ENCODE measurements at places on chromosomes 5 and 9.

DNA sequence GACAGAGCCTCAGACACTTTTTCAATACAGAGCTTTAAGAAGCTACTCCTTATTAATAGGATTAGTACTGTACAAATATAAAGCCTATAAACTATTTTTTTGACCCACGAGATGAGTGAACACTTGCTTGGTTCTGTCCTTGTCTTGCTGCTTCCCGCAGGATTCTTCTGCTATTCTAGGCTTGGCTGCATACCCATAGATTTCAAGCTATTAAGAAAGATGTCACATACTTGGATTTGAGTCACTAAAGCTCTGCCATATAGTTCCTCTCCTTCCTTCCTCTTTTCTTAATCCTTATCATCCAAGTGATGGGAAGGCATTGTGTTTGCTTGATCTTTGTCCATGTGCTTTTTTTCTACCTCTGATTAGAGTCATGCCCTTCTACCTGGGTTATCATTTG is 361.2 kb upstream of the TRPC7 start:
- DNase-seq = no peak

GRCh38 chr5:135609981-135610380 is 31.2 kb upstream of the CXCL14 start:
- no peak for DNase-seq

- DNase-seq = no peak
Observed at GRCh38 chr9:134547161-134548100, 94.2 kb upstream of the COL5A1 start.

GRCh38 chr9:68912561-68912960 is 101.4 kb downstream of the PRKACG start:
- DNase-seq = no peak

- DNase-seq = no peak
Observed at GRCh38 chr5:57754616-57755015, 272.0 kb upstream of the ACTBL2 start.

- DNase-seq = no peak
Observed at GRCh38 chr9:126516561-126516935, 97.2 kb upstream of the LMX1B start.

DNA sequence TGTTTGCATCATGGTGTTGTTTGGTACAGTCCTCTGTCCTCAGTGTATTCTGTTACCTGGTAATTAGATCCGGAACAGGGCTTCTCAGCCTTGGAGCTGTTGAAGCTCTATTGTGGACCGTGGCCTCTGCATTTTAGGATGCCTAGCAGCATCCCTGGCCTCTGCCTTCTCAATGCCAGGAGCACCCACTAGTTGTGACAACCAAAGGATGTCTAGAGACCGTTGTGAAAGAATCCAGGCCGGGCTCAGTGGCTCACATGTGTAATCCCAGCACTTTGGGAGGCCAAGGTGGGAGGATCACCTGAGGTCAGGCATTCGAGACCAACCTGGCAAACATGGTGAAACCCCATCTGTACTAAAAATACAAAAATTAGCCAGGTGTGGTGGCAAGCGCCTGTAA is 159.6 kb downstream of the CACNA1B start:
- DNase-seq = no peak

DNA sequence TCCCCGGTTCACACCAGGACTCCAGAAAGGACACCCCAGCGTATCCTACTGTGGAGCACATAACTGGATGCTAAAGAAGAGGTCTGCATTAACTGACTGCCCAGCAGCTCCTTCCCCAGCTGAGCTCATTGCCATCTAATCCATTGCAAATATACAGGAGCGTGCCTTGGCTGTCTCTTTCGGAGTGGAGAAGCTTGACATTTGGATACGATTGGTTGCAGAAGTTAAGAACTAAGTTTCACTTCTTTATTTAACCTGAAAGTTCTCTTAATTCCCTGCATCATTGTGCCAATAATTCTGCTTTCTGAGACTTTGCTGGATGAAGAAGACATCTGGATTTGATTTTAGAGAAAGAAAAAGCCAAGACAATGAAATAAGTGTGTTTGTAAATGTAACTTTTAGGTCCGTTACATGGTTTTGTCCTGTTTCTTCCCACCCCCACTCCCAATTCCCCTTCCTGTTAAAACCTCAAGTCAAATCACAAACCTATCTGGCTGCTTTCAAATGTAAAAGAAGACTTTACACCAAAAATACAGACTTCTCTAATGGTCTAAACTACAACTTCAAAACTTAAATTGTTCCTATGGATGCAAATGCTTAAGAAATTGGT is 33.9 kb downstream of the TAS2R1 start:
- no peak for DNase-seq

DNA sequence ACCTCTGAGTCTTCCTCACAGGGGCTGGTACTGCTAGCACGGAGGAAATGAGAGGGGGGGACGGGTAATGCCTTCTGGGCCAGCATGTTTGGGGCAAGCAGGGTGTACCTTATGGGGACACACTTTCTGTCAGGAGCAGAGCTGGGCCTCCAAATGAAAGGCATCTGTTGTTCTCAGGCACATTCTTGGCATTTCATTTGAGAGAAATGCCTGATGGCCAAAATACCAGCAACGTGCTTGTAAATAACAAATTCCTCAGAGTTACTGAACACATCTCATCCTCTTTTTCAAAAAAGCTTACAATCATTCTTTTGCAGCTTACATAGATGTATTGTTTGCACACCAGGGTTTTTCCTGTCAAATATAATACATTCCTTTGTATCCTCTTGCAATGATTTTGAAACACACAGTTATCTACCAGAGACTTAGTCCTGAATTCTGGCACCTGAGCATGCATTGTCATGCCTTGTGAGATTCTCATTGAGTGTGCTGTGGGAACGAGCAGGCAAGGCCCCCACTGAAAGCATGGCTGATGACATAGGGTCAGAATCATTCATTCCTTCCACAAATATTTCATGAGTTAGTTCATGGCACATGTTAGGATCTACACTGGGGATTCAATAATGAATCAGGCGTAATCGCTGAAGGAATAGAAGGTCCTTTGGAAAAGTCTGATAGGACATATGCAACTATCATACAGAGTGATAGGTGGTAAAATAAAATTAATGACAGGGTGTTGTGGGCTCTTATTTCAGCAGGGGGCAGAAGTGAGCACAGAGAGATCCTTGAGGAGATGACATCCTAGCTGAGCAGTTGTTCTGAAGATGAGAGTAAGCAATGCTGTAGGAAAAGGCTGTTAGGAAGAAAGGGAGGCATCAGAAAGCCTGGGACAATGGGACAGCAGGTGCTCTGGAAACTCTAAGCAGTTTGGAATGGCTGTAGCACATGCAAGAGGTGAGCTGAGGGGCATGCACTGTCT is 260.9 kb upstream of the TUT7 start:
- DNase-seq = no peak

GRCh38 chr5:15234911-15235310 is 265.1 kb upstream of the FBXL7 start:
- no peak for DNase-seq

DNA sequence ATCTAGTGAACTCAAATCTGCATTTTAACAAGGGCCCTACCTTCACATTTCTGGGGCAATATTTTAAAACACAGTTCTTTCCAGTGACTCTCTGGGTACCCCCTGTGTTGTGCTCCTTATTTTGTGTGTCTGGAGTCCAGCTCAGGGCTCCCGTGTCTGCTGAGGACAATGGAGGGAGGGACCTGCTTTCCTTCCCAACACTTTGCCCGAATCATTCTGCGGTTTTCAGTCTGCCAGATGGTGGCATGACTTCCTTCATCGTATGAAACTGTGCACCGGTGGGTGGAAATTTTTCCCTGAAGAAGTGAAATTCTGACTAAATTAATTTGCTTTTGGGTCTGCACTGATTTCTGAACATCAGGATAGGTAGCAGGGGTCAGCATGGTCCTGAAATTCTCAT is 153.6 kb upstream of the CD180 start:
- DNase-seq = no peak

DNA sequence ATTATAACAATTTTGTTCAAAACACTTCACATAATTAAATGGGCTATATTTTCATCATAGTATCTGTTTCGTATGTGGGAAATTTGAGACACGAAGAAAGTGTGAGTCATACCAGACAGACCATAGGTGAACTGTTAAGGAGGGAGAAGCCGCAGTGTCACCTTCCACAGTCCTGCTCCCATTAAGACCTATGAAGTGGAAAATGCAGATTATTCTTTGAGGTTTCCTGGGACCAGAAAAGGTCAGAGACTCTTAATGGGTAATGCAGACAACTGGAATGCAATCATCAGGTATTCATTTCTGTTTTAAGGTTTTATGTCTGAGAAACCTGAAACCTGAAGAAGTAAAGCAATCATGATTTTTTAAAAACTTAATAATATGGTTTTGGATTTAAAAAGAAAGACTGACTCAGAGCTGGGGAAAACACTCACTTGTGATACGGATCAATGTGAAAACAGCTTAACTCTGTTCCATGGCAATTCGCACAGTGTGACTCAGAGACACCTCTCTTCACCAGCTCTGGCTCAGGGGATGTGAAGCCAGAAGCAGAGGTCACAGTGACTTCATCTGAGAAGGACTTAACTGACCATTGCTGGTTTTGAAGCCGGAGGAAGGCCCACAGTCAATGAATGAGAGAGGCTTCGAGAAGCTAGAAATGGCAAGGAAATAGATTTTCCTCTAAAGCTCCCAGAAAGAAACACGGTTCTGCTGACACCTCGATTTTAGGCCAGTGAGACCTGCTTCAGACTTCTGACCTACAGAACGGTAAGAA is 17.2 kb upstream of the GCNT1 start:
- no peak for DNase-seq

- DNase-seq = no peak
Observed at GRCh38 chr5:35838370-35839042, 18.2 kb upstream of the IL7R start.

Measured in activated gamma-delta T cell (primary cell).